ENCODE measurements at places on chromosomes 3 and 15.

- peak; percentile 43 for DNase-seq
Measured at GRCh38 chr3:114624571-114625181, 330.8 kb downstream of the TIGIT start.

GRCh38 chr15:73388256-73388781 is 19.6 kb upstream of the HCN4 start:
- DNase-seq = no peak

GRCh38 chr3:78588906-78589621 is 1178.7 kb downstream of the ROBO1 start:
- DNase-seq = no peak

DNA sequence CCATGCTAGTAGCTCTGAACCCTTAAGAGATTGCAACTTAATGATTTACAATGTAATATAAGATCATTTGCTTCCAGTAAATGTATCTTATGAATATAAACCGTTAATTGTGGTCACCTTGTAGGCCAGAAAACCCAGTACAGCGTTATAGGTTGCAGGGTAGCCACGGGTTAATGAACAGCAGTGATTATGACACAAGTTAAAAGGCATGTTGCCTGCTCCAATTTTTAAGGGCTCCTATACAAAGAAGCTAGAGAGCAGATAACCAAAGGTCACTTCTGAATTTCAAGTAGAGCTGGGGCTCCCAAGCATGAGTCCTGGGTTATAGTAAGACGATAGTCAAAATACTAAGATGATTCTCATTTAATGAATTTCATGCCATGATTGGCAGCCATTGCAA is 13.5 kb downstream of the GUCA1C start:
- no peak for DNase-seq

- no peak for DNase-seq
Measured at GRCh38 chr15:45186771-45187577, 792 bp downstream of the SHF start.

- DNase-seq = no peak
Measured at GRCh38 chr3:181805703-181806102, 94.0 kb downstream of the SOX2 start.

GRCh38 chr15:69375151-69375790 is 38.9 kb upstream of the KIF23 start:
- DNase-seq = peak; percentile 36

GRCh38 chr3:72591522-72592421 is 256.5 kb downstream of the SHQ1 start:
- DNase-seq = peak; percentile 96

DNA sequence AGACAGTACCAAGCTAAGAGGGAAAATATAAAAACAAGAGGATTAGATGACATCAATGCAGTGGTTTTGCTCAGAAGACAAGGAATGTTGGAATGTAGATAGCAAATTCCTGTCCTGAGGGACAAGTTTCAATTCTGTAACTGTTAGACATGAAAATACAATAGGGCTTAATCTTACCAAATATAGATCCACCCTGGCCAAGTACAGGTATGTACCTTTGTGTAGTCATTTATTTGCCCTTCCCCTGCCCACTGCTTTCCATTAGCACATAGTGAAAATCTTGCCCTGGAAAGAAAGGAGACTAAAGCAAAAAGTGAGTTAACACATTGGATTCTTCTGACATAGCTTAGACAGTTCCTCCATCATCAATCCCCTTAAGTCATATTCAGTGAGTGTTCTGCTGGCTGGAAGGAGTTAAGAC is 389.0 kb upstream of the THBS1 start:
- DNase-seq = no peak

DNA sequence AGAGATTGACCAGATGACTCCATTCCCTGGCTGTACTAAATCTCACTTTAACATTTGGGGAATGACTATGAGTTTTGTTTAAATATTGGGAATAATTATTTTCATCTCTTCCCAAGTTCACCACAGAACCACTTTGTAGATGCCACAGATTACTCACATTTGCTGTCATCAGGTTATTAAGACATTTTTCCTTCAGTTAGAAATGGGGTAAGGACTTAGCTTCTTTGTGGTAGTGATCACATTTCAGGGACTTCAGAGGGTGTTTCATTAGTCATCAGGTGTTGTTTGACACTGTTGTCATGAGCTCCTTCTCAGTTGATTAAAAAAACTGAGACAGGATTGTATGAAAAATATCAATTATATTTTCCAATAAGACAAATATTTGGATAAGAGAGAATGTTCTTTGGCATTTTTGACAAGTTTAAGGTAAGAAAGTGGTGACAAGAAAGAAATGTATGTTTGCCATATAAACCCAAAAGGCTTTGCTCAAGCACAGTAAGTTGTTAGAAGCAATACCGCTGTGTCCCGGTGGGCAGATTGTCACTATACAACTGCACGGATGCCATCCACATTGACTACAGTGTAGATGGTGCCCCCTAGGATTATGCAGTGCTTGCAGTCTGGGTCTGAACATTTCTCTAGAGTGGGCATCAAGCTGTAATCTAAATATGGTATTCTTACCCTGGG is 22.3 kb downstream of the FBXL2 start:
- no peak for DNase-seq

- DNase-seq = peak; percentile 68
Measured at GRCh38 chr15:92683511-92683834, 27.9 kb upstream of the FAM174B start.

DNA sequence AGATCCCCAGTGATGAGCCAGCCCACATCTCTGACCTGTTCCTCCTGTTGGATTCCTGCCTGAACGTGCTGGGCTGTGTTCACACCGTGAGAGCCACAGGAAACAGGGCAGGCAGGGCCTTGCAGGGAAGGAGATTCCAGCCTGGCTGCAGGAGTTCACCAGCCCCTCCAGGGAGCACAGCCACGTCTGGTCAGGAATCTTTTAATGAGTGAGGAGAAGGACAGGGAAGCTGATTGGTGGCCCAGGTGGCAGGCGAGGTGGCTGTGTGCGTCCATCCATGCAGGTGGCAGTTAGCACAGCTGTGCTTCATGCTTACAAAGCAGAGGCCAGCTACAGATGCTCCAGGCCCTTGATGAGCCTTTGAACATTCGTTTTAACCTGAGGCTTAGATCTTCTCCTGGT is 10.5 kb downstream of the LRRK1 start:
- DNase-seq = no peak

- DNase-seq = no peak
Measured at GRCh38 chr15:93040288-93041158, 48.5 kb downstream of the RGMA start.
